ENCODE measurements at places on chromosomes 16 and 17.

DNA sequence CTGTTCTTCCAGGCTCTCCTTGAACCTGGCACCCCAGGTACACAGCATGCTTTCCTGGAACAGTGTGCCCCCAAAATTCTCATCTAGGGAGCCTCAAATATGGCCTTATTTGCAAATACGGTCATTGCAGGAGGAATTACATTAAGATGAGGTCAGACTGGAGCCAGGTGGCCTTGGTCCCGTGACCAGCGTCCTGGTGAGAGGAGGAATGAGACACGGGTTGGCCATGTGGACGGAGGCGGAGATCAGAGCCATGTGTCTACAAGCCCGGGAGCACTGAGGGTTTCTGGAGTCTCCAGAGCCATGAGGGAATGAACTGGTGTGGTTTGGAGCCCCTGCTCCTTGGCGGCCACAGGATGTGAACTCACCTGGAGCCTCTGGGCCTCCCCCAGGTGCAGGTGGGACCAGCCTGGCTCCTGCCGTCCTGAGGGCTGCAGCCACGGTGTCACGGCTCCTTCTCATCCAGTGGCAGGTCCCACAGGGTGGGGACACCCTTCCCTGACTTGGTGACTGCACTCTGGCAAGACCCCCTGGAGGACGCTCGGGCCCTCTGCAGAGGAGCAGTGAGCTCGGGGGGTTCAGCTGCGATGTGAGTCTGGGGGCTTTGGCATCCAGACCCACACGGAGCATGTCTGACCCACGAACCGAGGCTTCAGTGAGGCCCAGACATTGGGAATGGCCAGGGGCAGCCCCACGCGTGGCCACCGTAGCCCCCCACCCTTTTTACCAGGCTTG is 21.8 kb upstream of the GNG13 start:
- no peak overlapping the region for H3K27ac ChIP-seq
- peaks cover 15% of the 10 kb centered on the region for H3K27me3 ChIP-seq
- no peak overlapping the region for H3K4me3 ChIP-seq

GRCh38 chr17:5631958-5632590 is 47.8 kb upstream of the NLRP1 start:
- DNase-seq = no peak

GRCh38 chr16:25493136-25493811 is 198.5 kb upstream of the HS3ST4 start:
- H3K4me3 ChIP-seq = no peak overlapping the region
- DNase-seq = peak; percentile 0
- no peaks in the 10 kb centered on the region for H3K36me3 ChIP-seq
- no peak overlapping the region for H3K27ac ChIP-seq

GRCh38 chr17:7023576-7024401 is 939 bp downstream of the BCL6B start:
- H3K4me3 ChIP-seq = no peak overlapping the region
- H3K4me1 ChIP-seq = peaks cover 23% of the 10 kb centered on the region
- H3K27ac ChIP-seq = no peak overlapping the region
- H3K27me3 ChIP-seq = no peaks in the 10 kb centered on the region
- peak; percentile 13 for DNase-seq

DNA sequence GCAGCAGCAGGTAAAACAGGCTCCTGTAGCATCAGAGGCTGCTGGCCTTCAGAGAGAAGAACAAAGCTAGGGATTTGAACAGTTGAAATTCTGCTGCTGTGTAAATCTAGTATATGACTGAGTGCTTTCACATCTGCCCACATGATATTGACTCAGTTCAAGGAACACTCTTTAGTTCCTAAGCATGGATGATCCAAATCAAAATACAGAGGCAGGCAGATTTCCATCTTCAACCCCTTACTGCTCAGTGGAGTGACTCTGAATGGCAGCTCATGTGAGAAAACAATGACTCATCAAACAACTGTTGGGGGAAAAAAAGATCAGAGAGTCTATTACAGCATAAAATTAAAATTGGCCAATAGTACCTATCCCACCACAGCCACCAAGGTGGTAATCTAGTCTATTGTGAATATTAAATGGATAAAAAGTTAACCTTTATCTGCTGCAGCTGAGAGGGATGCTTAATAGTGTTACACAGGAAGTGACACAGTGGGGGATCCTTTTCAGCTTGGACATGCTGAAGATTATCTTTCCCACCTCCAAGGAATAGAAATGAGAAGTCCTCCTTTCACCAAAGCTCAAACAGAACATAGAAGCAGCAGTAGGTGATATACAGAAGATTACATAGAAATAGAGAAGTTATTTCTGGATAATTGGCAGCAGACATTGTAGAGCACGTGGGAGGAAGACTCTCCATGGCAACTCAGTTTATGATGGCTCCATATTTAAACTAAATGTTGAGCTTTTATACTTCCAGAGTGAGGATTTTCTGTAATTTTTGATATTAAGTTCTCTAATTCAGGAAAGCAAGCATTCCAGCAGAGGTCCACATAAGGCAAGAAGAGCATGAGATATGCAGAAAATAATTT is 239.7 kb upstream of the ERCC4 start:
- no peak overlapping the region for H3K27ac ChIP-seq
- no peak overlapping the region for H3K4me3 ChIP-seq
- no peak for DNase-seq
- H3K27me3 ChIP-seq = no peaks in the 10 kb centered on the region

- H3K36me3 ChIP-seq = peaks cover 6% of the 10 kb centered on the region
- DNase-seq = no peak
- H3K4me1 ChIP-seq = no peaks in the 10 kb centered on the region
- no peak overlapping the region for H3K27ac ChIP-seq
- no peak overlapping the region for H3K4me3 ChIP-seq
Observed at GRCh38 chr16:12078405-12079280, 102.1 kb downstream of the SNX29 start.

GRCh38 chr17:73750975-73751374 is 106.7 kb upstream of the SDK2 start:
- H3K4me1 ChIP-seq = no peaks in the 10 kb centered on the region
- H3K27me3 ChIP-seq = peaks cover 34% of the 10 kb centered on the region
- no peak overlapping the region for H3K27ac ChIP-seq
- H3K36me3 ChIP-seq = no peaks in the 10 kb centered on the region
- no peak for DNase-seq
- no peak overlapping the region for H3K4me3 ChIP-seq

DNA sequence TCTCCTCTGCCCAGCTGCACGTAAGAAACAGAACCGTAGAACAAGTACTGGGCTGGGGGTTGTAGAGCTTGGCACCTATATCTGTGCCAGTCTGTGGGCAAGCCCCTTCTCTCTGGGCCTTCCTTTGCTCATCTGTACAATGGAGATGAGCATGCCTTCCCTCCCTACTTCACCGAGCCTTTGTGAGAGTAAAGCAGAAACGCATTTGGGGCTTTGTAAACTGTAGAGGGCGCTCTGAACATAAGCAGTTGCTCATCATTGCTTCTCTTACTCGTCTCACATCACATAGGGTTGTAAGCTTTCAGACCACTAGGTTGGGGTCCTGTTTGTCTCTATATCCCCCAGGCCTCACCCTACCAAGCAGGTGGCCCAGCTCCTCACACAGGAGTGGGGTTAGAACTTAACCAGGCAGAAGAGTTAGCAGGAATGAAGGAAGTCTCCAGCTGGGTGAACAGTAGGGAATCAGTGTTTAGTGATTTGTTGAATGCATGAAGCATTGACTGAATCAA is 15.1 kb downstream of the SAMD14 start:
- no peak overlapping the region for H3K27ac ChIP-seq
- no peak overlapping the region for H3K4me3 ChIP-seq
- peaks cover 22% of the 10 kb centered on the region for H3K27me3 ChIP-seq

GRCh38 chr17:32239456-32239855 is 26.2 kb upstream of the RHBDL3 start:
- H3K27me3 ChIP-seq = no peaks in the 10 kb centered on the region
- no peak for DNase-seq
- H3K27ac ChIP-seq = no peak overlapping the region
- peaks cover 6% of the 10 kb centered on the region for H3K36me3 ChIP-seq

DNA sequence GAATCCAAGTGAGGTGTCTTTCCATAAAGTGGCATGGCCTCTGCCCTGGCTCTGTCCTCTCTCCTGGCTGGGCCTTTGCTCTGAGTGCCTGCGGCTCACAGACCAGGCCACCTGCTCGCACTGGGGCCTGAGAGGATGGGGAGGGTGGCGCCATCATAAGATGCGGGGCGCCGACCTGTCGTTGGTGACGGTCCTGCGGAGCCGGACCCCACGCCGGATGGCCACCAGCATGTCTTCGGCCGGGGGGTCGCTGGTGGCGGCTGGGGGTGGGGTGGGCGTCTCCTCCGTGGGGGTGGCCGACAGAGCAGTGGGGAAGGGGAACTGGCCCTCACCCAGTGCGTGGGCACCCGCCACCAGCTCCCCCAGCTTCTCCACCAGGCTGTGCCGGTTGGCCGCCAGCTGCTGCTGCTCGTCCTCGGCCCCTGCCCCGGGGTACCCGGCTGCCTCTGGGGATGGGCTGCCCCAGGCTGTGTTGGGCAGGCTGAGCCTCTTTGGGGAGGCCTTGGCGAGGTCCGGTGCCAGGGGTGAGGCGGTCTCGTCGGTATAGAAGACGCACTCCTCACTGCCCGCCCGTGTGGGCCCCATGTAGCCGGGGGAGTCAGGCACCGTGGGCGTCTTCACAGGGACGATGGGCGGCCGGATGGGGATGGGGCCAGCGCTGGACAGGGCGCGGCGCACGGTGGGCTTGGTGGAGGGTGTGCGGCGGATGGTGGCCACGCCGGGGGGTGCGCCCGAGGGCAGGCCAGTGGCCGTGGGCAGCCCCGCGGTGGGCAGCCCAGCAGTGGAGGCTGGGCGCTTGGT is 17.4 kb downstream of the IL34 start:
- DNase-seq = no peak
- no peaks in the 10 kb centered on the region for H3K4me1 ChIP-seq
- H3K4me3 ChIP-seq = no peak overlapping the region
- no peak overlapping the region for H3K27ac ChIP-seq
- no peaks in the 10 kb centered on the region for H3K27me3 ChIP-seq

- no peaks in the 10 kb centered on the region for H3K36me3 ChIP-seq
- no peaks in the 10 kb centered on the region for H3K27me3 ChIP-seq
- no peak overlapping the region for H3K27ac ChIP-seq
- DNase-seq = no peak
Observed at GRCh38 chr17:32323046-32323445, 18.9 kb downstream of the C17orf75 start.

GRCh38 chr17:27615121-27615520 is 15.9 kb upstream of the LGALS9 start:
- no peak overlapping the region for H3K27ac ChIP-seq
- DNase-seq = no peak
- H3K27me3 ChIP-seq = no peaks in the 10 kb centered on the region

DNA sequence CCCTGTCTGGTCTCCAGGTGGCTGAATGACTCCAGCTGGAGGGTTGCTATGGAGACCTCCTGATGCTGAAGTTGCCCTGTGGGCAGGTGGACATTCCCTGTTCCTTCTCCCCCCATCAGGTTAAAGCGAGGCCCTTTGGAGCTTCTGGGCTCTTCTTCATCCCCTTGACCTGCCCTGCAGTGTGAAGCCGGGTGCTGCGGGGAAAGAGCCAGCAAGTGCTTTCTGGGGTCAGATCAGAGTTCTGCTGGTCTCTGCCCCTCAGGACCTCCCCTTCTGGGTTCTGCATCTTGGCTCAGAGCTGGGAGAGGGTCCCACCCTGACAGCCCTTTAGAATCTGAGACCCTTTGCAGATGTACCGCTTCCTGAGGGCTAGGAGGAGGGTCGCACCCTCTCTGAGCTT is 25.1 kb downstream of the NKD1 start:
- no peaks in the 10 kb centered on the region for H3K27me3 ChIP-seq
- H3K36me3 ChIP-seq = no peaks in the 10 kb centered on the region
- H3K4me1 ChIP-seq = no peaks in the 10 kb centered on the region
- H3K27ac ChIP-seq = no peak overlapping the region
- H3K4me3 ChIP-seq = no peak overlapping the region
- no peak for DNase-seq

- peaks cover 19% of the 10 kb centered on the region for H3K4me1 ChIP-seq
- H3K27ac ChIP-seq = peak overlapping the region; percentile 79
- DNase-seq = peak; percentile 78
- H3K27me3 ChIP-seq = no peaks in the 10 kb centered on the region
- H3K36me3 ChIP-seq = peaks cover 42% of the 10 kb centered on the region
Observed at GRCh38 chr16:20849589-20850390, 43.5 kb downstream of the REXO5 start.

- peaks cover 81% of the 10 kb centered on the region for H3K36me3 ChIP-seq
- no peak overlapping the region for H3K27ac ChIP-seq
- no peak for DNase-seq
- H3K4me1 ChIP-seq = no peaks in the 10 kb centered on the region
- no peak overlapping the region for H3K4me3 ChIP-seq
Observed at GRCh38 chr16:75576384-75576811, 10.2 kb downstream of the GABARAPL2 start.

DNA sequence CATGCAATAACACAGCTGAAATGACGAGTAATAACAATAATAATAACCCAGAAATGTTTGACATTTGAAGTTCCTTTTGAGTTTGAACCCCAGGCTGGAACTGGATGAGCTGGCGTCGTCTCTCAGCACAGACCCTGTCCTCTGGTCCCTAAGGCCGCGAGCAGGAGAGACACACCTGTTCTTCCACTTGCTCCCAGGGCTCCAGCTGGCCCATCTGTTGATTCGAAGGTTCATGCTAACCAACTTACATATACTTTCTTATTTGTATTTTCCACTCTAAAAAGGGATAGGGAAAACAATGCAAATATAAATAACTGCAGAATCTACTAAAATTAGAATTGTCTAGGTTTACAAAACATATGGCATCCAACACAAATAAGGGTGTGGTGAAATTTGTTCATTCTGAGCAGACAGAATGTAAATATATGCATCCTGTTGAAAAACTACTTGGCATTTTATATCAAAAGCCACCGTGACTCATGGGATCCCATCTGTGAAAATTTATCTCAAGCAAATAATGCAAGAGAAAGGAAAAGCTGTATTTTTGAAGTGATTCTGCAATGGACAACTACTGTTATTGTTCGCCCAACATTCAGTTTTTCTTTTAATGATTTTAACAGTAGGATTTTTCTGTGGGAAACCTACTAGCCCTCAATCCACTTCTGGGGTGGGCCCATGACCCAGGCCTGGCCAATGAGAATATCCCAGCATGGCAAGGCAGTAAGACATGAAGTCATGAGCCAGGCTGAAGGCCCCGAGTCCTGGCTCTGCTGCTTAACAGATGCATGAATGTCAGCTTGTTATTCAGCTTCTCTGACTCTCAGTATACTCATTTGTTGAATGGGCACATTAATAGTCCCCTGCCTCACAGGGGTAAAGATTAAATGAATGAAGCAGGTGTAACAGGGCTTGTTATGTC is 13.2 kb upstream of the RGS9 start:
- peak overlapping the region; percentile 78 for H3K4me3 ChIP-seq
- H3K36me3 ChIP-seq = no peaks in the 10 kb centered on the region
- peak; percentile 49 for DNase-seq
- H3K27ac ChIP-seq = peak overlapping the region; percentile 87
- H3K4me1 ChIP-seq = peaks cover 7% of the 10 kb centered on the region

DNA sequence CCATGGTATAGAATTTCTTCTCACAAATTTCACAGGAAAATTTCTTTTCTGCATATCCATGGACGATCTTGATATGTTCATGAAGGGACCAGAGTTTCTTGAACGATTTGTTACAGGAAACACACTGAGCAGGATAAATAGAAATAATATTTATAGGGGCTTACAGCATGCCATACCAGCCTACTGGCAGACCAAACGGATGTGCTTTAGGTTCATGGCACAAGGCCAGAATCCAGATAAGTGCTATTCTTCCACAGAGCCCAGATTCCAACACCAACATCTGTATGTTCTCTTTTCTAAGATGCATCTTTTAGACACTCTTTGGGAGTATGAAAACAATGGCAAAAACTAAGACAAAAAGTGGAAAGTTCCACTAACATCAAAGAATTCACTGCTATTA is 49.3 kb downstream of the ZNF652 start:
- peaks cover 17% of the 10 kb centered on the region for H3K4me1 ChIP-seq
- H3K27ac ChIP-seq = no peak overlapping the region
- peaks cover 21% of the 10 kb centered on the region for H3K36me3 ChIP-seq
- no peak overlapping the region for H3K4me3 ChIP-seq
- H3K27me3 ChIP-seq = no peaks in the 10 kb centered on the region
